Activated T-helper 1 cell treated with anti-CD3 and anti-CD28 coated beads, Interleukin-2, amount 50 U/mL, for 16 hours (primary cell): ENCODE measurements at places on chromosomes 7 and 10.

DNA sequence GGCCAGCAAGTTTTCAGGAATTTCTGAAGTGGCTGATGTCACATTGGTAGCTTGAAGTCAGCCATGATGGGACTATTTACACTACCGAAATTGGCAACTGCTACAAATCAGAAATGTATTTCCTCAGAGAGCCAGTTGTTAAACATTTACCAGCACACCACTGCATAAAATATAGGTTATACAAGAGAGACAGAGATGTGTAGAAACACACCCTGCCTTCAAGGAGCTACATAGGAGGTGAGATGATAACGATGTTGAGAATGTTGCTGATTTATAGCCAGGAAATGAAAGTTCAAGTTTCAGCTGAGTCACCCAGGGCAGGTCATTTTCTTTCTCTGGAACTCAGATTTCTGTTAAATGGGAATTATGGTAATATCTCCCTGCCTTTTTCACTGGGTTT lies 46.0 kb upstream of the TCF7L2 start:
- DNase-seq = no peak

- no peak for DNase-seq
Observed at GRCh38 chr10:87503886-87504285, 807 bp upstream of the MINPP1 start.

DNA sequence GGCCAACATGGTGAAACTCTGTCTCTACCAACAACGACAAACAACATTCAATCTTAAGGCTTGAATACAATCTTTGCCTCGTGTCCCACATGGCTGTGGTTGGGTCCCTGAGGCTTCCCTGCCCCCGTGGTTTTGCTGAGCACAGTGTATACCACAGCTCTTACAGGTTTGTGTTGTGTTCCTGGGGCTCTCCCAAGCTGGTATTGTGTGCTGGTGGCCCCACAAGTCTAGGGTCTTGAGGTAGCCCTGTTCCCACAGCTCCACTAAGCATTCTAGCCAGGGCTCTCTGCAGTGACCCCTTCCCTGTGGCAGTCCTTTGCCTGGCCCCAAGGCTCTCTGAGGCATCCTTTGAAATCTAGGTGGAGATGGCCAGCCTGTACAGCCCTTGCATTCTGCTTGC lies 68.0 kb upstream of the CCNY start:
- no peak for DNase-seq

DNA sequence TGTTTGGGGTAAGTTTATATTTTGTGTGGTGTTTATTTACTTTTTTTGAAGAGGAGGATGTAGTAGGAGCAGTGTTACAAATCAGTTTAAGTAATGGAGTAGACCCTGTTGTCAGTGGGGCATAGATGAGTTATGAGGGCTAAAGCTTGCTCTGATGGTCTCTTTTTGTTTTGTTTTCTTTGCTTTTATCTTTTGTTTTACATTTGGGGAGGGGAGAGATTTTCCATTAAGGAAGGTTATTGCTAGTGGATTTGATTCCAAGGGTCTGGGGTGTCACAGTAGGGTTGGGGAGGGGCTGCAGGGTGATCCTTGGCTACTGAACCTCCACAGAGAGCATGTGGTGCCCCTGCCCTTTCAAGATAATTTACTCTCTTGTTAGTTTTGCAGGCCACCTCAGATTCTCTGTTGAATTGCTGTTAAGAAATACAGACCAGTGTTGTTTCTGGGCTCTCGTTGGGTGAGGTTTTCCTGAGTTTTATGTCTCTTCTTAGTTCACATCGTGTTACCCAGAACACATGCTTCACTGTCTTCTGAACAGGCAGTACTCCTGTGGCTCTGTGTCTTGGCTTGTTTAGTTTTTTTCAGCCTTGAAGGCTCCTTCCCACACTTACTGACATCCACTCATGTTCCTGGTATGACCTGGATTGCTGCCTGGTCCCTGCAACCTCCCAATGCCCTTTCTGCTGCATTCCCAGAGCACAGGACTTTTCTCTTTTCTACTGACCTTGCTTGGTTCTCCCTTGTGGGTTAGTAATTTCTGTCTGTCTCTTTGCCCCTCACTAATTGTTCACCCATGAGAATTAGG lies 4.2 kb downstream of the KIFBP start:
- no peak for DNase-seq

GRCh38 chr10:129949891-129950291 lies 14.2 kb downstream of the EBF3 start:
- no peak for DNase-seq

- DNase-seq = no peak
Observed at GRCh38 chr7:7897949-7898515, 70.6 kb upstream of the GLCCI1 start.

DNA sequence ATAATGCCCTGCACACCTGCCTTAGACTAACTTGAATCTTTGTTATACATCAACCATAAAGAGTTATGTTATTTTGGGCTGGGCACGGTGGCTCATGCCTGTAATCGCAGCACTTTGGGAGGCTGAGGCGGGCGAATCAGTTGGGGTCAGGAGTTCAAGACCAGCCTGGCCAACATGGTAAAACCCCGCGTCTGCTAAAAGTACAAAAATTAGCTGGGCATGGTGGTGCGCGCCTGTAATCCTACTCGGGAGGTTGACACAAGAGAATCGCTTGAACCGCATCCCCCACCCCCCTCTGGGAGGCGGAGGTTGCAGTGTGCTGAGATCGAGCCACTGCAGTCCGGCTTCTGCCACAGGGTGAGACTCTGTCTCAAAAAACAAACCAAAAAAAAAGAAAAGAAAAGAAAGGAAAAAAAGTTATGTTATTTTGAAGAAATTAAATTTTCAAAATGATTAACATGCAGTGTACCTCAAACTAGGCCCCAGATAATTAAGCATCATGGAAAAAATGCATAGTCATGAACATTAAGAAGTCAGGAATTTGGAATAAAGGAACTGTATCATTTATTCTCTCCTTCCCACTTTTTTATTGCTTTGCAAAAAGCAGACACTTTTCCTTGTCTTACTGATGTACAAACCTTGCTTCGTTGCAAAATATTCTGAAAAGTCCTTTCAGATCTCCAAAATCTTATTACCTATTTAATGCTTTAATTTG lies 43.3 kb downstream of the STAM start:
- no peak for DNase-seq

DNA sequence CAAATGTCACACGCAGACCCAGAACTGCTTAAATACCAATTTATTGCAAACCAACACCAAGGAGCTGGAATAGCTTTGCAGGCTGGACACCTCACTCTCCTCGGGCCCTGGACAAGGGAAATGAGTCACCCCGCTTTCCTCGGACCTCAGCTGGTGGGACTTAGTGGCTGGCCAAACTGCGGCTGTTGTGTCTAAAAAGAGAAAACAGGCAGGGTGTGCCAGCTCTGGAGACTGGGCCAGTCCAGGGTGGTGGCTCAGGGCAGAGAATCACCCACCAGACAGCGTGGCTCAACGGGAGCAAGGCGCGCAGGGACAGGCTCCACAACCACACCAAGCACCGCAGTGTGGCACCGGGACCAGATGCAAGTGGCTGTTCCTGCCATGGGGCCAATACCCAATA lies 58.2 kb upstream of the CAMK2B start:
- DNase-seq = no peak

DNA sequence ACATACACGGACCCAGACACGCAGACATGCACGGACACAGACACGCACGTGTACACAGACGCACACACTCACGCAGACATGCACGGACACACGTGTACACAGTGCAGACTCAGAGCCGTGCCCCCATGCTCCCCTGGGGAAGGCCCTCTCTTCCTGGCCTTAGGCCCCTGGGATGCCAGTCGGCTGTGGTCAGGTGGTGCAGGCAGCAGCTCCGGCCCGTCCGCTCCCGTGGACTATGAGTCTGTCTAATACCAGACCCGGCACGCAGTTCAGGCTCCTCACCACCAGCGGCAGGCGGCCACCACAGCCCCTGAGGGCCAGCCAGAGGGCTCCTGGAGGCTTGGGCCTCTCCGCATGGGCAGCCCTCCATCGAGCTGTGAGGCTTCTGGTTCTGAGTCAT lies 52.0 kb upstream of the NKX6-2 start:
- DNase-seq = no peak

GRCh38 chr7:108662783-108663362 lies 93.2 kb downstream of the DNAJB9 start:
- no peak for DNase-seq

DNA sequence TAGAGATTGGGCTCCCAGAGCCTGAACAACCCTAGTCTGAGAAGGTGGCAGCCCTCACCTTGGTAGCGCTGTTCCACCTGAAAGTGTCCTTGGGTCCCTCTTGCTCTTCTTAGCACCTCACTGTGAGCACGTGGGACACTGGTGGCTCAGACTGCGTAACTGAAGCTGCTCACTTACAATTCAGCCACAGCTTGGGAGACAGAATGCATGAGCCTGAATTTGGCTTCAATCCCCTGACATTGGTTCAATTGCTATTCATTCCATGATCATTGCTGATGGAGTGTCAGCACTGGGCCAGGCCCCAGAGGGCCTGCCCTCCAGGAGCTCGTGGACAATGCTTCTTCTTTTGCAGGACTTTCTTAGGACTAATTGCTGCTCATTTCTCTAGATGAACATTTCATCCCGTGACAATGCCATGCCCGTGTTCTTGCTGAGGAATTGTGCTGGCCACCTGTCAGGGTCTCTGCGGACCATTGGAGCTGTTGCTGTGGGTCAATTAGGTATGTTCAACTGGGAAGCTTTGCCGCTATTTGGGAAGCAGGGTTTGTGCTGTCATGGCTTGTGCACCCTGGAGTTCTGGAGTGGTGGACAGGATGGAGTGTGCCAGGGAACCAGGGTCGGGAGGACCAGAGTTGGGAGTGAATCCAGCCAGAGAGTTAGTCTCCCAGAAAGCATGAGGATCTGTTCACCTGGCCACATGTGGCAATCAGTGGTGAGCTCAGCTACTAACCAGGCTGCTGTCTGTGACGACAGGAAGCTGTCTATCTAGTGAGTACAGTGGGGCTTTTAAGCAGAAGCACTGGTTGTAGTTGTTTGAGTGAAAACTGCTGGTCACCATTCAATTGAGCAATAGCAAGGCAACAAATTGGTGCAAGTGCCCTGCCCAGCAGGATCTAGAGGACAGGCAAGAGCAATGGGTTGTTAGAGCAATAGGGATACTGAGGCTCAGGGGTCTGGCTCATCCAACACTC lies 105.1 kb downstream of the WDFY4 start:
- no peak for DNase-seq

GRCh38 chr10:22468570-22469320 lies 123.4 kb downstream of the SPAG6 start:
- DNase-seq = no peak

- no peak for DNase-seq
Observed at GRCh38 chr10:76010703-76011102, 579.3 kb downstream of the LRMDA start.

DNA sequence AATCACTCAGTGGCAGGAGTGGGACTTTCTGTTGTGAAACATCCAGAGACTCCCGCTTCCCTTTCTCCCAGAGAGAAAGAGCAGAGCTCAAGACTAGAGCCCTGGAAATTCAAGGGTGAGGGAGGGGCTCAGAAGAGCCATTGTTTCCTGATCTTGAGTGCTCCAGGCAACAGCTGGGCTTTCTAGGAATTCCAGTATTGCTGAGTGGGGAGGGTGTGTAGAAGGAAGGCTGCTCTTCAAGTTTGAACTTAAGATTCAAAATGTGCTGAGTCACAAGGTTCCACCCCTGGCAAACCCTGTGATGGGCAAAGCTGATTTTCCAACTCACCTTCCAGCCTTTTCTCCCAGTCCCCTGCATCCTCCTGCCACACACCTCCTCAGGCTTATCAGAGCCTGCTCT lies 42.3 kb upstream of the MSRB2 start:
- no peak for DNase-seq

- no peak for DNase-seq
Observed at GRCh38 chr10:132665946-132666704, 119.8 kb downstream of the NKX6-2 start.

DNA sequence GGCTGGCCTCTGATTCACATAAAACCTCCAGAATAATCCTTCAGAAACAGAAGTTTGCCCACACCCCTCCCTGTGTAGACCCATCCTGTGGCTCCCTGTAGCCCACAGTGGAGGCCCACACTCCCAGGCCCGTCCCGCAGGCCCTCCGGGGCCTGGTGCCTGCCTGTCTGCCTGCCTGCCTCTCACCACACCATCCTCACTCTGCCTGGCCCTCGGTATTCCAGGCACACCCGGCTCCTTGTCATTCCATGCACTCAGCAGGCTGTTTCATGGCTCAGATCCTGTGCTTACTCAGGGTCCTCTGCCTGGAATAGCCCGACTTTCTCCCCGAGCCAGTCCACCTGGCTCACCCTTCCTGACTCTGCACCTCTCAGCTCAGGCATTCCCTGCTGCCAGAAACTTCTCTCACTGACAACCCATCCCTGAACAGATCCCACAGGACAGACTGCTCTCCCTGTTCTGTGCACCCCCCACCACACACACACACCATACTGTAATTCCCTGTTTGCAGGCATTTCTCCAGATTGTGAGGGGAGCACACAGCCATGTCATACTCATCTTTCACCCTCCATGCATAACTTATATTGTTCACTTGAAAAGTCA lies 498.0 kb upstream of the ZMIZ1 start:
- DNase-seq = no peak

DNA sequence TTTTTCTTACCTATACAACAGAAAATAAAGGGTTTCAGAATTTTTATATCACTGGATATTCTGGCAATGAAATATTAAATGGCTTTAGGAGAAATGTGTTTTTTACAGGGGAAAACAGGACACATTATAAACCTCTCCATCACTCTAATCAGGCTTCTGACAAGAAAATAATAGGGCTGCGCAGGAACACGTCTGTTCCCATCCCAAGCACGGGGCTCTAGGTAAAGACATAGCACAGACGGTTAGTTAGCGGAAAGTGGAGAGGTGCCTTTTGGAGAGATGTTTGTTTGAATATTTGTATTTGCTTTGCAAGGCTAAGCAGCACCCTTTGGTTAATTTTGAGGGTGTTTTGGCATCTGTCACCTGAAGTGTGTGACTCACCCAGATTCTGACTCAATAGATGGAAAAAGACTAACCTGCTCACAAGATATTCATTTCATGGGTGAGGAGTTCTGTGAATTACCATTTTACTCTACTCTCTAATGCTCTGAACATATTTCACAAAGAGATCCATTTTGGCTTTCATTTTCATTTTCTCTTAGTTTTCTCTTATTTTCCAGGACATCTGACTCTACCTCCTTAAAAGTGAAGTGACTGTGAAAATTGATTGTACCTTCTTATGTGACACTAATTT lies 174.5 kb upstream of the AKR1E2 start:
- DNase-seq = no peak

DNA sequence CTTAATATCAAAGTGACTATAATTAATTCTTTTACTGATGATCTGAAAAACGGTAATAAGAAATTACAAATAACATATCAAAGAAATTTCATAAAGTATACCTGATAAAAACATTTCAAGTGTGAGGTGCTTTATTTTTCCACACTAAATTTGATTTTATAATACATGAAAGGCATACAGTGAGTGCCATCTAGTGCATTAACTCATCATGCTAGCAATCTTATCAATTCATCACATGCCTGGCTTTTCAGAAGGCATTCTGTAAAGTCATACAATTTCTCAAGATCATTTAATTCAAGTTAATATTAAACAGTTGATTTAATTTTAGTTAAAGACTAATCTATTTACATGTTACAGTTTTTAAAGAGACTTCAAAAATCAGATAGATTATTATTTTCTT lies 1020.9 kb downstream of the GATA3 start:
- DNase-seq = no peak

- DNase-seq = no peak
Observed at GRCh38 chr7:94687076-94687475, 31.1 kb upstream of the SGCE start.
